Stomach (tissue), 19 donors: ENCODE measurements at places on chromosomes 1 and 21. TPM values are rescaled to one million over a fixed set of nuclear protein-coding genes. Genes with fewer than 3 reads are reported as not detected.

FCGR1A gene
- not detected for total RNA-seq

OR14C36 gene
- total RNA-seq: not detected

CFAP74 gene
- under 0.01 TPM for total RNA-seq

LMX1A gene
- total RNA-seq: not detected

RSBN1 gene
- total RNA-seq: 58.9 TPM

CCDC181 gene
- 0.87 TPM for total RNA-seq

MTMR11 gene
- total RNA-seq: 8.6 TPM

LCE1F gene
- total RNA-seq: not detected

CDC42BPA gene
- total RNA-seq: 57.1 TPM

NEK2 gene
- 6.1 TPM for total RNA-seq

ZNF697 gene
- total RNA-seq: 11.9 TPM
